ENCODE measurements at places on chromosomes 7 and 10.

DNA sequence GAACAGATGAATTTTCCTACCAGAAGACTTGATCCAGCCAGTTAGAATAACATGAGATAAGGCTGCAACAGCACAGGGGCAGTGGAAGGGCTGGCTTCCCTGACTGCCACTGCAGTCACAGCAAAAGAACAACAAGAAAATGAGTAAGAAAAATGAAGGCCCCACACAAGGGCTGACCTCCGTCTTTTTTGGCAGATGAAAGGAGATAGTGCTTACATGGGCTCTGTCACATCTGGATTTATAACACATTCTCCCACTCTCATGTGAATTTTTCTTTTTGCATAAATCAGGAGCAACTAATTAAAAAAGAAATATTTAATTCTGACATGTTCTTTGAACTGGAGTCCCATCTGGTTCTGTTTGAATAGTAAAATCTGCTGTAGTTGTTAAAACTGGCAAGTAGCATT, 99.6 kb downstream of the NRP1 start:
- no peak for DNase-seq

DNA sequence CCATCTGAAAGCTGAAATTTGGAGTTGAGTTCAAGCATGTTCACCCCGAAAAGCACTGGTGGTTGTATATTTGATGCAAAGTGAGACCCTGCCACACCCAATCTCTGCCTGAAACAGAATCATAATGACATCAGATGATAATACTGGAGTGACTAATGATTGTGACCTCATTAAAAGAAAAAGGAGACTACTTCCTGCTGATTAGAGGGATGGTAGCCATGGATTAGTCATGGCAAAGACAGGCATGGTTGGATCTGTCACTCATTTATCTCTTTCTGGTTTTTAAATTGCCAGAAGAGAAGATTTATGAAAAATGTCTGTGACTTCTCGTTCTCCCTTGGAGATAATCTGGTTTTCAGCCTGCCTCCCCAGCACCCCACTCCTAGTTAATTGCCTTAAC, 101.2 kb downstream of the BAMBI start:
- no peak for DNase-seq

DNA sequence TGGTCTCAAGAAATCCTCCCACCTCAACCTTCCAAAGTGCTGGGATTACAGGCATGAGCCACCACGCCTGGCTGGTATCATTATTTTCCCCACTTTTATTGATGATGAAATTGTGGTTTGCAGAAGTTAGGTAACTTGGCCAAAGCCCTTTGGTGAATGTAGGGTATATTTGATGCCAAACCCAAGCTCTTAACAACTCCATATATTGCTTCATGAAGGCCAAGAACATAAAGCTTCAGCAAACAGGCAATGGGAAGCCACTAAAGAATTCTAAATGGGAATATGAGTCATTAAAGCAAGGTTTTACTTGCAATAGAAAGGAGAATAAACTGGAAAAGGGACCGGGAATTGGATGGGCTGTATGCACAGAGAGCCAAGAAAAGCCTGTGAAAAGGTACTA, 142.7 kb downstream of the KMT2E start:
- DNase-seq = no peak

GRCh38 chr7:25928549-25929330, 223.3 kb upstream of the NFE2L3 start:
- DNase-seq = no peak

DNA sequence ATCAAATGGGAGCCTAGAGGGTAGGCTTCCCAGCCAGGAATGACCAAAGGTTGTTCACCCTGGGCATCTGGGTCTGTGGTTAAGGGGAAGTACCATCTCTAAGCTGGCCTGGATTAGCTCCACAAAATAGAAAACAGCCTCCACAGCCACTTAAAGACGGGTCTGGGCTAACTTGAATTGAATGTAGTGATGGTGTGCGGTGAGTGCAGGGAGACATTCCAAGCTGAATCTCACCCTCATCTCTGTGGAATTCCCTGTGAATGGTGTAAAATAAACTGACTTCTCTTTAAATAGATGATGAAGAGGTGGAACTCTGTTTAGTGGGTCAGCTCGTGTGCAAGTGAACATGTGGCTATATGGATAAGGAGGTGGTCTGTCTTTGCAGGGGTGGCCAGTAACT, 251.0 kb downstream of the DYNC1I1 start:
- DNase-seq = no peak

GRCh38 chr7:2196381-2197378, 36.1 kb downstream of the MAD1L1 start:
- DNase-seq = peak; percentile 16

GRCh38 chr10:44261710-44262455, 123.0 kb downstream of the CXCL12 start:
- no peak for DNase-seq

GRCh38 chr10:60948851-60949250, 4.9 kb upstream of the RHOBTB1 start:
- no peak for DNase-seq

DNA sequence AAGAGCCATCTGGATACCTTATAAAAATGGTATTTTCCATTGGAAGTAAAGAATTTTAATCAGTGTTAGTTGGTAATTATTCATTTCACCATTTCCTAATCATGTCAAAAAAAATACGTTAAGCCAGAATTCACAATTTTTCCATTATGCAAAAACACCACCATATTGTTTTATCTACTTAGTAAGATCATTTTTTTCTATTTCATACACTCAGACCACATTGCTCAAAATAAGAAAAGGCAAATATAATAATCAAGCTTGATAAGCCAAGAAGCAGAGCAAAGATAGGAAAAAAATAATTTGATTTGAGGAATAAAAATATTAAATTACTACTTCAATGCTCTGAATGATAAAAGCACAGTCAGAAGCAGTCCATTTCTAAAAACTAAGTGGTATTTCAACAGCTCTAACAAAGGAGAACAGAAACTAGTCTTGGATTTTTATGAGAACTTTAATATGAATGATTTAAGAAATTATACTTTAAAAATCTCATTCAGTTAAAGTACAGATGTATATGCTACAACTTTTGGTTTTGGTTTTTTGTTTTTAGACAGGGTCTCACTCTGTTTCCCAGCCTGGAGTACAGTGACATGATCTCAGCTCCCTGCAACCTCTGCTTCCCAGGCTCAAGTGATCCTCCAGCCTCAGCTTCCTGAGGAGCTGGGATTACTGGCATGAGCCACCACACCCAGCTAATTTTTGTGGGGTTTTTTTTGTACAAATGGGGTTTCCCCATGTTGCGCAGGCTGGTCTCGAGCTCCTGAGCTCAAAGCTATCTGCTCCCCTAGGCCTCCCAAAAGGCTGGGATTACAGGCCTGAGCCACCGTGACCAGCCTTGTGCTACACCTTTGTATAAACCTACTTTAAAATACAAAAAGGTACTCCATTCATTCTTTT, 46.6 kb downstream of the LRRN3 start:
- DNase-seq = no peak

DNA sequence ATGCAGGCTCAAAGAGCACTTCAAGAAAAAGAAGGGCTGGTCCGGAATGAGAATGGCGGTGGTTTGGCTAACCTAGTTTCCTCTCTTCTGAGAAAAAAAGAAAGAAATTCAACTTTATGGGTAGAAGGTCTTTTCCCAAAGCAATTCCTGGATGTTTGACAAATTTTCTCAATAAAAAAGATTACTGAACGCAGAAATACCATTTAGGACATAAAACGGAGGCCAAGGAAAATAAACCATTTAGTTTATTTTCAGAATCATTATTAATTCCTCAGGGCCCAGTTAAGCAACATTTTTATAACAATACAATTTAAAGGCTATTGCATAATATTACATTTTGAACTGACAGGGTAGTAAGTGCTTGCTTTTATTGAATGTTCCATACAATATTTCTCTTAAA, 284.6 kb upstream of the ANKRD30A start:
- DNase-seq = no peak

DNA sequence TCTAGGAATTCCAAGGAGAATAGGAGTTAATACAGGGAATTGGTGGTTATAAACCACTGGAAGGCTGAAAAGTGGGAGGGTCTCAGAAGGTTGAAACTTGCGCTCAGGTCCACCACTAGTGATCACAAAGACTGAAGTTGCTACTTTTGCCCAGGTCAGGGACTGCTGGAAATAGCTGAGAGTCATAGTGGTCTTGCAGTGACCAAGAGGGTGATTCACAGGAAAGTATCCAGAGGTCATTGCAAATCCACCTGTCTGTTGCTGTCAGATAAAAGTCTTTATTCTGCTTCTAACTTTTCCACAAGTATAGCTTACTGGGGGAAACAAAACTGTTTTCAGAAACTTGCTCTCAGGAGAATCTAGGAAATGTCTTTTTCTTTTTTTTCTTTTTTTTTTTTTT, 211.5 kb upstream of the PRSS1 start:
- DNase-seq = no peak

DNA sequence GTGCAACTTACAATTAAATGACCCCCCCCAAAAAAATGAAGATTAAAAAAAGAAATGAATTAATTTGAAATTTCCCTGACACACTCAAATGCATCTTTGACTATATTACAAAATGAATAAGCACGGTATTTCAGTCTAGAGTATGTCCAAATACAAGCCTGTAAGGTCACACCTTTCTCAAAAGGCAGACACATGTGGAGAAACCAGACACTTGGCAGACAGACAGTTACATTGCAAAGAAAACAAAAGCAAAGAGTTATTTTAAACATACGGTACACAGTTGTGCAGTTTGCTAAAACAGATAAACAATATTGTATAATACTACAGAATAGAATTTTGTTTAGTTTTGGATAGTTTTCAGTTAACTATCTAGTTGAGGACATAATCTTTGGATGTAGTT, 153.0 kb downstream of the ATE1 start:
- no peak for DNase-seq

GRCh38 chr10:28922127-28922526, 244.8 kb downstream of the BAMBI start:
- DNase-seq = no peak

DNA sequence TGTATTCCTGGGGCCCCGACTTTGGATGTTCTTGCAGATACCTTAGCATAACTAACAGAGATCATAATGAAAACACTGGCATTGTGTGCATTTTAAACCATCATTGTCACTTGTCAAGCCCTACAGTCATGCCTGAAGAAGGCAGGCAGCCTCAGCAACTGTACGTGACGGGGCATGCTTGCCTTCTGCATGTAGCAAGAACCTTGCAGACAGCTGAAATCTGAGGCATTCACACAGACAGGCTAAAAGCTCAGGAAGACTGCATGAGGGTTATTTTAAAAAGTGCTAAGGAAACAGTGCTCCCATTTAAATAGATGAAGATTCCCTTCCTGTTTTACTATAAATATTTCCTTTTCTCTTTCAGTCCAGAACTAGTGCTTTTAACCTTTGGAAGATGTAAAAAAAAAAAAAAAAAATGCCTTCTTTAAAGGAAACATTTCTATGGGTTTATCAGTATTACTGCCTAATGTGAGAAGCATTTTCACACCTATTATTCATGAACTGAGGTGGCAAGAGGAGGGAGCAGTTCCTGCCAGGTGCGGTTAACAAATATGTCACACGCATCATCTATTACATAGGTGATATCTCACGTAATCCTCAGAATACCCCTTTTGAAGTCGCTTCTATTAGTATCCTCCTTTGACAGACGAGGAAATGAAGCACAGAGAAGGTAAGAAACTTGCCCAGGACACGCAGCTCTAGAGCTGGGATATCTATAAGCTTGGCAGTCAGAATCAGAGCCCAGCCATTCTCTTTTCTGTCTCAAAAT, 88.1 kb downstream of the PRKCQ start:
- no peak for DNase-seq
